ENCODE measurements at places on chromosomes 12 and 14. TPM values are rescaled to one million over a fixed set of nuclear protein-coding genes. Genes with fewer than 3 reads are reported as not detected.

The CCDC196 gene
- 0.98 TPM for total RNA-seq

The MIP gene
- total RNA-seq, result not detected

The FOXG1 gene
- total RNA-seq, result not detected

The PRMT5 gene
- total RNA-seq, result 50.2 TPM

The CLEC1B gene
- total RNA-seq, result not detected

The BLTP3B gene
- total RNA-seq, result 20.6 TPM

The DIO2 gene
- 1.3 TPM for total RNA-seq

The NTN4 gene
- 15.9 TPM for total RNA-seq

The RFX4 gene
- not detected for total RNA-seq

The GPR137C gene
- total RNA-seq, result 0.51 TPM

The MGAT2 gene
- 28.7 TPM for total RNA-seq

The NEUROD4 gene
- total RNA-seq, result not detected

The SERPINA10 gene
- total RNA-seq, result 0.34 TPM

The POTEG gene
- total RNA-seq, result not detected

The CMA1 gene
- 3.3 TPM for total RNA-seq

The SSTR1 gene
- 9.7 TPM for total RNA-seq

The PRH2 gene
- not detected for total RNA-seq

The CCDC198 gene
- total RNA-seq, result not detected

The LIMA1 gene
- total RNA-seq, result 155 TPM

The LMNTD1 gene
- total RNA-seq, result not detected

Measured in mucosa of descending colon (tissue), 3 donors.